ENCODE measurements at places on chromosomes 5 and 9.
A peak's percentile ranks its signal among the peaks of the same experiment; 100 is the strongest.

GRCh38 chr9:11023201-11023600 is 410.4 kb upstream of the PTPRD start:
- DNase-seq: no peak

- DNase-seq: no peak
Observed at GRCh38 chr5:36820900-36821299, 55.7 kb upstream of the NIPBL start.

- DNase-seq: peak; percentile 88
Observed at GRCh38 chr9:6007770-6008168, 7.7 kb downstream of the RANBP6 start.

- no peak for DNase-seq
Observed at GRCh38 chr5:122561209-122561608, 213.7 kb upstream of the SNX2 start.

Measured in NCI-H1092 (cell line).